ENCODE measurements at places on chromosomes 6 and 20.
A peak's percentile ranks its signal among the peaks of the same experiment; 100 is the strongest.

DNA sequence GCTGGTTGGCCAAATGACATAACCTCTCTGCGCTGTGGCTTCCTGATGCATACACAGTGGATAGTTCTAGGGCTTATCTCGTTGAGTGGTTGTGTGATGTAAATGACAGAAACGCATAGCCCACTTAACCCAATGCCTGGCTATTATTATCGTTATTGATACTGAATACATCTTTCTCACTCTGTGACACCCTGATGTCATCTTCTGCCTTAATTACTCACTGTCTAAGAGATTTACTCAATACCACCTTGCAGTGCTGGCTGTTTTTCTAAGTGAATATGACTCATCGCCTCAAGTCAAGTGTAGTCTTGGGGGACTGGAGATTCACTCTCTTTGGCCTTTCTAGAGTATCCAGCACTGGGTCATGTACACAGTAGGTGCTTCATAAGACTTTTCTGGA lies 73.6 kb downstream of the NDUFAF5 start:
- DNase-seq = no peak

- DNase-seq = no peak
Measured at GRCh38 chr6:122747573-122747972, 31.9 kb upstream of the FABP7 start.

DNA sequence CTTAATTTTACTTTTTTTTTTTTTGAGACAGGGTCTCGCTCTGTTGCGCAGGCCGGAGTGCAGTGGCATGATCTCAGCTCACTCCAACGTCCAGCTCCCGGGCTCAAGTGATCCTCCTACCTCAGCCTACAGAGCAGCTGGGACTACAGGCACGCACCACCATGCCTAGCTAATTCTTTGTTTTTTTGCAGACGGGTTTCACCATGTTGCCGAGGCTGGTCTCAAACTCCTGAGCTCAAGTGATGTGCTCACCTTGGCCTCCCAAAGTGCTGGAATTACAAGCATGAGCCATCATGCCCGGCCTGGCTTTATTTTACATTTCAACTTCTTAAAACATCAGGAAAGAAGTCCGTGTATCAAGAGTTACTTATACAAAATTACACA lies 5.7 kb downstream of the OSER1 start:
- DNase-seq = no peak

DNA sequence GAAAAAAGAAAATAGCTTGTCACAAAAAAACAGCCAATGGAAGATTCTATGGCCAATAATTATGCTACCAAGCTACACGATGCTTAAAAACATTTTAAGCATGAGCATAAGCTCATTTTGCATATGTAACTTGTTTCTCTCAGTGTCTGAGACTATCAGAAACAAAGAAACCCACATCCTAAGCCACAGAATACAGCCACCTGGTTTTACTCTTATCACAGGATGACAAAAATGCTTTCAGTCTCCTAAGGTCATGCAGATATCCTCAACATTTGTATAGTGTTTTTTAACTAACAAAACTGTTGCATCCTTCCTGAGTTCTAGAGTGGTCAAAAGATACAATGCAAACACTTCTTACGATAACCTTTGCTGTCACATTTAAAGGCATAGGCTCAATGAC lies 172.1 kb upstream of the RUNX2 start:
- DNase-seq = no peak

- DNase-seq = no peak
Measured at GRCh38 chr6:17460862-17461261, 67.5 kb downstream of the CAP2 start.

DNA sequence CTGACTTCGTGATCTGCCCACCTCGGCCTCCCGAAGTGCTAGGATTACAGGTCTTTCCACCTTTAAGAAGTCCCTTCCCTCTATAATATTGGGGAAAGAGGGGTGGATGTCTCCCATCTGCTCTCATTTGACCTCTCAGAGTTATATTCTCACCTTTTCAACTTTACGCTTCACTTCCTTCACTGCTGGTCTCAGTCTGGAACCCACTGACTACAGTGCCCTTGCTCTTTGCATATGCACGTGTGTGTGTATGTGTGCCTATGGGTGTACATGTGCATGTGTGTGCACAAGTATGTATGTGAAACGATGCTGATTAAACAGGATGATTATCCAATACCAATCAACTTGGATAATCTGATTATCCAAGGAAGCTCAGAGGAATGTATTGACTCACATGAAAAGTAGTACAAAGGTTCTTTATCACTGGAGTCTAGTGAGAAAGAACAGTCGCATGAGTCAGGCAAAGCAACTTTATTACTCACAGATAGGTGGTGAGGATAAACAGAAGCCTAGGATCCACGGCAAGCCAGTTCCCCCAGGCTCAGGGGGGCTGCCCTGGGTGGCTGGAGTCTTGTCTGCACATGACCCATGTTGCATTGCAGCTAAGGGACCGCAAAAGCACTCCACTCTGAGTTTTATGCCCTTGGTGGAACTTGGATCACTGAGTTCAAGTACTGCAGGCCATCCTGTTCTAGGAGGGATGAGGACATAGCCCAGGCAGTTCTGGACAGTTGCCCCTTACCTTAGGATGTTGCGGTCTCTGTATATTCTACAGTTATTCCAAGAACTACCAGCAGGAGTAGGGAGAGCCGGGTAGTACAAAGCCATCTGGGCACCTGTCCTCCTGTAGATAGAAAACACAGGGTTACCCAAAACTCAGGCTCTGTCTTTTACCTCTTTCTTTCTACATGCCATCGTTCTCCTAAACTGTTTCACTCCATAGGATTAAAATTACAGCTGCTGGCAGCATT lies 50.9 kb downstream of the SNRNP48 start:
- no peak for DNase-seq

DNA sequence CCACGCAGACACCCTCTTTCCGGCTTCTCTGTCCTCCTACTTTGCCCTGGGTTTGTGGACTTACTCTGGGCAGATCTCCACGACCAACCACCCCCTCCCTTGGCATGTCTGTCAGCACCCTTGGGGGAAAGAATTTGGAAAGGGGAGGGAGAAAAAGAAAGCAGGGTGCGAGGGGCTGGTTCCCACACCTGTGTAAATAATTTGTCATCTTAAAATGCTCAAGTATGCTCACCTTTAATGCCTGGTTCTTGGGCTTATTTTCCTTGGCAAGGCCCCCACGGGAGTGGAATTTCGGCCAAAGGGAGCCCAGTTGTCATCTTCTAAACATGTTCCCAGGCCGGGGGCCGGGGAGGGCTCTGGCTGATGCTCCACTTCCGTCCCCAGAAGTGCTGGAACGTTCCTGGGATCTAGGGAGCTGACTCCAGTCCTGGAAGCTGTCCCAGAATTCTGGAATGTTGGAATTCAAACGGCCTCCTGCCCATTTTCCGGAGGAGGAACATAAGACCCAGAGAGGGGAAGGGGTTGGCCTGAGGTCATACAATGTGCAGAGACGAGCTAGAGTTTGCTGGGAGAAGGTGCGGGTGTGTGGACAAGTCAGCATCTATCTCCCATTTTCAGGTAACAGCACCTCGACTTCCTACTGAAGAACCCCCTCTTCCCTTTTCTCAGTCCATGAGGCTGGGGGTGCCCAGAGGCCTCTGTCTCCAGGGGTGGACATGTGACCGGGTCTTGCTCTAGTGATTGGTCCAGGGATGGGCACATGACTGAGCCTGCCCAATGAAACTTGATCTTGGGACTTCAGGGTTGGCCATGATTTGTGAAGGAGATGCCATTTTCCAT lies 122.3 kb downstream of the CEBPB start:
- DNase-seq = no peak

DNA sequence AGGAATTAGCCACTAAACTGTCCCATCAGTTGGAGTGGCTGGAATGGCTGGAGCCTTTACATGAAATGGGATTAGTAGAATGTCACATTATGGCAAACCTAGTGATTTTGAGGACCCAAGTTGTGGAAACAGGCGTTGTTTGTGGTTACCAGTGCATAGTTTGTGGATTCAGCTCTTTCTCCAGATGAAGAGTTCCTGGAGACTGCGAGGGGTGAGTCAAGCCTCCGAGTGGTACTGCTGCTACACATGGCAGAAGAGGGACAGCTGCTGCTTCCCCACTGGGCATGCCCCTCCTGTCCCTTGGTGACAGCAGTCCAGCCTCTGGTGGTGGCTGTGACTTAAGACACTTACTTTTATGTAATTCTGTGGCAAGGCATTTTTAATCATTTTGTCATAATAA lies 94.2 kb upstream of the SCP2D1 start:
- no peak for DNase-seq

GRCh38 chr6:149062653-149063348 lies 254.7 kb upstream of the TAB2 start:
- no peak for DNase-seq

- DNase-seq = no peak
Measured at GRCh38 chr20:43662943-43663655, 3.8 kb upstream of the MYBL2 start.

DNA sequence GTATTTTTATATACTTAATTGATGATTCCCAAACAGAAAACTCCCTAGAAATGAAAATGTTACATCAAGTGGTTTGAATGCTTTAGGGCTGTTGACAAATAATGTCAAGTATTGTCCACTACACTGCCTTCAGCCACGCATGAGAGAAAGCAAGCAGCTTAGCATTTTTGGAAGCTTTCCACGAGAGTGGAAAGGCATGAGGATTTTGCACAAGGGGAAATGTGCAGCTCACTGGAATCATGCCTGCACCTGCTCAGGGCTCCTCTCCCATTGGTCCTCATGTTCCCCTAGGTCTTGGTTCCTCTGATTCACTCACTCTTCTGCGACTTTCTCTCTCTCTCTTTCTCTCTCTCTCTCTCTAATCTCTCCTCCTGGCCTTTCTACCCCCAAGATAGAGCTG lies 439.5 kb upstream of the CDH4 start:
- DNase-seq = no peak

DNA sequence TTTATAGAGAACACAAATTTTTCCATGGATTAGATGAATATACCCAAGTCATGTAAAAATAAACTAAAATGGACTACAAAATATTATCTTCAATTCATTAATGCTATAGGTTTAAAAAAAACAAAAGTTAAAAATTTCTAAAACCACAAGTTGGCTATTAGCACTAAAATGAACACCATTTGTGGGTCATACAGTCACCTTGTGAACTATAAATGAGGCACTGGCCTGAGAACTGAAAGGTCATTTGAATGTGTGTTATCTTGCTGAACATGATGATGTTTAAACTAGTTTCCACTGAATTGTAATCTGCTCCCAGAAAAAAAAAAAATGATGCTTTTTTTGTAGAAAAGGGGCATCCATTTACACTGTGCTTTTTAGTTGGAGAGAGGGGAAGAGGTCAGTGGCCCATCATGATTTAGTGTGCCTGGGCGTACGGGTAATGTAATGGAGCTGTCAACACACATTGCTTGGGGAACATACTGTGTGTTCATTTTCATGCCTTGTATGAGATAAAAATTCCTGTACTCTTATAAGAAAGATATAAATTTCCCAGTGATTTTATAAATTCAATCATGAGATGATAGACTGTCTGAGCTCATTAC lies 96.6 kb upstream of the FKBP1C start:
- DNase-seq = no peak

DNA sequence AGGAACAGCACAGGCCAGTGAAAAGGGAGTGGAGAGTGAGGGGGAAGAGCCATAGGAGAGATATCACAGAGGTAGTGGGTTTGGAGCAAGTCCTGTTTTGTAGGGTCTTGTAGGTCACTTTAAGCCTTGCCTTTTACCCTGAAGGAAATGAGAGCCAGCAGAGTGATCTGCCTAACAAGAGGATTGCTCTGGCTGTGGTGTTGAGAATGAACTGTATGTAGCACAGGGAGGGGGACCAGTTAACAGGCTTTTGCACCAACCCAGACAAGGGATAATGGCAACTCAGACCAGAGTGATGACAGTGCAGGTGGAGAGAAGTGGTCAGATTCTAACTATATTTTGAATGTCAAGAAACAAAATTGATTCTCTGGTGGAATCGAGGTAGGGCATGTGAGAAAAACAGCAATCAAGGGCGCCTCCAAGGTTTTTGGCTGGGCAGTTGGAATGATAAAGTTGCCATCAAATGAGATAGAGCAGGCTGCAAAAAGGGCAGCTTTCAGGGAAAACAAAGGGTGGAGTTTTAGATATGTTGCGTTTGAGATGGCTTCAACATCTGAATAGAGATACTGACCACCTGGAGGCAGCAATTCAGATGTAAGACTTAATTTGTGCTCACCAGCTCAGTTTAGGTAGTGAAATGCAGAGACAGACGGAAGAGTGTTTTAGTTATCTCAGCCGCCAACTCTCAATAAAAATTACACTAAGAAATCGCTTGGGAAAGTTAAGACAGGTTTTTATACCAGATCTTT lies 134.4 kb upstream of the BTBD3 start:
- DNase-seq = no peak

- DNase-seq = peak; percentile 28
Measured at GRCh38 chr6:146543211-146543939, at the start of gene RAB32. RAB32 (plus strand) TSS chr6:146543833; CDS start chr6:146543872, 39 bp downstream.

DNA sequence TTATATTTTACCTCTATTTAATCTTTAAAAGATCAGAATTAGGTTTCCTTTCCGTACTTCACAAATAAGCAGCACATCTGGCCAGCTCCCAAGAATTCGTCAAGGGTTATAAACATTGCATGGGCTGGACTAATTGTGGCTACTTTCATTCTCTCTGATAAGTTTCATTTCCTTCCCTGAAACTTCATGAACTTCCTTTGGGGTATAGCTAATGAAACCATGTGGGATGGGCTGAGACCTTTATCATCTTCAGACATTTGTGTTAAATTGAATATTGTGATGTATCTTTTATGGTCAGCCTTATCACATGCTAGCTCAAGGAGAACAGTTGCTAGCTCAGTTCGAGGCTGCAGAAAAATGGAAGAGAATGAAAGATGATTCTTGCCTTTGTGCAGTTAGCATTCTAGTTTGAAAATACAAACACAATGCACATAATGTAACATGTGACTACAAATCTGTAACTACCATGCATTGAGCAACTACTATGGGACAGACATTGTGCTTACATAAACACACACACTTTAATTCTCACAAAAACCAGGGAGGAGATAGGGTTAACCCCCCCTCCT lies 1.7 kb upstream of the GMPR start:
- DNase-seq = no peak

DNA sequence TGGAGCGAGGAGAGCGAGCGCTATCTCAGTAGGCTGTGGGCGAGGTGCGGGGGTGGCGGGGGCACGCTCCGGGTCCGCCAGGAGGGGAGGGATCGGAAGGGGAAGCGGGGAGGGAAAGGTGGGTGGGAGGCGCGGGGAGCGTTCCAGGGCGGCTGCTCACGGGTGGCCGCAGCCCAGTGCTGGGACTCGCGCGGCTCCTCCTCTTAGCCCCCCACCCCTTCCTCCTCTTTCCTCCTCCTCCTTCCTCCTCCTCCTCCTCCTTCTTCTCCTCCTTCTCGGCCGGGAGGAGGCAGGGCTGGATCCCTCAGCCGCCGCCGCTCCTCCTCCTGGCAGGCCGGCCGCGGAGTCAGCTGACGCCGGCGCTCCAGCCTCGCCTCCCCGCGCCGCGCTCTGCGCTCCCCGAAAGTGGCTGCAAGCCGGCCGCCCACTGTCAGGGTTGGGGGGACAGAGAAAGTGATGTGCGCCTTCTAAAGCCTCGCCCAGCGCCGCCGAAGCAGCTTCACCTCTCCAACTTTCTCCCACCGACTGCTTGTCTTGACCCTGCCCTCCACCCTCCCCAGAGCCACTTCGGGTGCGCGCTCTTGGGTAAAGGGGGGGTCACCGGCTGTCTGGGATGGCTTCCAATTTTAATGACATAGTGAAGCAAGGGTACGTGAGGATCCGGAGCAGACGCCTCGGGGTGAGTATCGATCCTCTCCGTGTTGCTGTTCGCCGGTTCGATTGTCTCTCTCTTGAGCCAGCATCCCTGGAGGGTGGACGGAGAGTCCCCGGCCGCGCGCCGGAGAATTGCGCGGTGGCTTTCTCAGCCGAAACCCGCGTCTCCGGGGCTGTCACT lies at the start of gene DOK5:
DOK5 (plus strand) TSS at position 260 of the 835 bp plus-strand sequence; CDS start at position 614, 354 bp downstream.
- no peak for DNase-seq

All from stimulated activated CD4-positive, alpha-beta T cell treated with anti-CD3 and anti-CD28 coated beads, Interleukin-2, amount 100 ng/mL, for 48 hours (primary cell).